ENCODE measurements at places on chromosomes 13 and 19. TPM values are rescaled to one million over a fixed set of nuclear protein-coding genes. Genes with fewer than 3 reads are reported as not detected.

Gene PDX1
- not detected for total RNA-seq

Gene KIR3DL3
- not detected for total RNA-seq

Gene GPR183
- 5.2 TPM for total RNA-seq

Gene LILRB5
- total RNA-seq: 2.4 TPM

Gene FRY
- 88.8 TPM for total RNA-seq

Gene WDR88
- total RNA-seq: 0.22 TPM

Gene CBY2
- total RNA-seq: not detected

Gene PABPC3
- 0.50 TPM for total RNA-seq

Gene PTGER1
- total RNA-seq: 0.11 TPM

Gene C13orf42
- 0.06 TPM for total RNA-seq

All from spinal cord (tissue), 10 donors.